Stimulated activated CD8-positive, alpha-beta memory T cell treated with anti-CD3 and anti-CD28 coated beads, Interleukin-4, amount 100 ng/mL, for 1 hour (primary cell): ENCODE measurements at places on chromosomes 7 and 10.

- DNase-seq = no peak
Measured at GRCh38 chr10:22766693-22767092, 52.3 kb upstream of the PIP4K2A start.

DNA sequence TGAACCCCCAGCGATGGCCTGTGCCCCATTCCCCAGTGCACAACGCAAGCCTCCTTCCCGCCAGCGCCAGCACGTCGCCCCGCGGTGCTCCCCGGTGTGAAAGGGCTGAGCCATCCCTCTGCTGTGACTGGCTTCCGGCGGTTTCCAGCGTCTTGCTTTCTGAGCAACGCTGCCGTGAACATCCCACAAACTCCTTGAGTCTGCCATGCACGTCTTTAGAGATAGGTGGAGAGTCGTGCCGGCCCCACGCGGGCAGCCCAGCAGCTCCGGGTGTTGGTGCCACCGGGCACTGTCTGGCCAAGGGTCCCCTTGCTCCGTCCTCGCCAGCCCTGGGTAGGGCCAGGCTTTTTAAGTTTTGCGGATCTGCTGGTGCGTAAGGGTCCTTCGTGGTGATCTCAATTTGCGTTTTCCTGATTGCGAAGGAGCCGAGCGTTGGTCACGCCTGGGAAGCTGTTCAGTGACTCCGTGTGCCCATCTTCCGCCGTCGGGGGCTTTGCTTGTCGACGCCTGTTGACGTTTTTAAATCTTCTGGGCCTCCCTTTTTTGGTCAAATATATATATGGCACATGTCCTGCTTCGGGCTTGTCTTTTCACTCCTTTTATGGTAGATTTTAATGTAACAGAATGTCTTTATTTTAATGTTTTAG is 70.6 kb downstream of the FOXL3 start:
- no peak for DNase-seq

DNA sequence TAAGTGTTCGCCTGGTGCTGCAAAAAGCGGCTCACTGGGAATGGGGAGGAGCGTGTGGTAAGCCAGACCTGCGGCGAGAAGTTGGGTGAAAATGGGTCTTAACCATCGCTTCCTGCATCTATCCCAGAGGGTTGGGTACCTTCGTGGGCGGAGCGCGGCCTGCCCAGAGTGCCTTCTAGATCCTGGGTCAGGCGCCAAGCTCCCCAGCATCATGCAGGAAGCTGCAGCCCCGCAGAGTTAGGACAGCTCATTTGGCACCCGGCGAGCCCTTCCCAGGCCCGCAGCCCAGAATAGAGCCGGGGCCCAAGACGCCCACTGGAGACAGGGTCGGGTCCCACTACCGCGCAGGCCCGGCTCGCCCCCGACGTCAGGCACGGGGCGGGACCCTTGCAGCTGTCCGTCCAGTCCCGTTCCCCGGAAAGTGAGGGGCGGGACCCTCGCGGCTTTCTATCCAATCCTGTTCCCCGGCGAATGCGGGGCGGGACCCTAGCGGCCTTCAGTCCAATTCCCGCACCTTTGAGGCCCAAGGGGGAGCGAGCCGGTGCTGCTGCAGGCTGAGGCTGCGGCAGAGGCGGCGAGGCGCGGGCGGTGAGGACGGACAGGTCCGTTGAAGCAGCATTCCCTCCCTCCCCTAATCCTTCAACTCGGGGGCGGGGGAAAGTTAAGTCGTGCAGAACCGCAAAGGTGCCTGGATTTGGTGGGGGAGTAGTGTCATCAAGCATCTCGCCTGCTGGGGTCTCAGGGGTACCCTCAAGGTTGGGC is at the start of gene CROT:
CROT (plus strand) TSS at position 499 of the 762 bp plus-strand sequence. CDS start 3,405 bp downstream, outside the sequence.
- peak; percentile 90 for DNase-seq

DNA sequence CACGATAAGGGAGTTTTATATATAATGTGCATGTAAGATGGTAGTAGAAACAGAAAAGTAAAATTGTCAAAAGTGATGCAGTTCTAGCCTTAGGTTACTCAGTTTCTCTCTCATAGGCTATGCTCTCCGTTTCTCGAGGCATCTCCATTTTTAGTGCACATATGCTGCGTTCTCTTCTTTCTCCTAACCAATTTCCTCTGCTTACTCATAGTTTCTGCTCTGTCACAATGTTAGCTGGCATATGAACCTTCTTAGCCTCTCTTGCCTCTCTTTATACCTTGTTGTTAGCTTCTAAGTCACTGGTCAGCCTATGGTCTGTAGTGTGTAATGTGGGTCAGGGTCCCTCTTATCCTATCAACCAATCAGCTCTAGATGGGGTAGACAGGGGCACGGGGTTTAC is 280.6 kb upstream of the ETV1 start:
- no peak for DNase-seq
